ENCODE measurements at places on chromosomes 7 and 10. TPM values are rescaled to one million over a fixed set of nuclear protein-coding genes. Genes with fewer than 3 reads are reported as not detected.

GRCh38 chr10:58691528-58691927 lies 178.9 kb downstream of the BICC1 start:
- no peak for DNase-seq

DNA sequence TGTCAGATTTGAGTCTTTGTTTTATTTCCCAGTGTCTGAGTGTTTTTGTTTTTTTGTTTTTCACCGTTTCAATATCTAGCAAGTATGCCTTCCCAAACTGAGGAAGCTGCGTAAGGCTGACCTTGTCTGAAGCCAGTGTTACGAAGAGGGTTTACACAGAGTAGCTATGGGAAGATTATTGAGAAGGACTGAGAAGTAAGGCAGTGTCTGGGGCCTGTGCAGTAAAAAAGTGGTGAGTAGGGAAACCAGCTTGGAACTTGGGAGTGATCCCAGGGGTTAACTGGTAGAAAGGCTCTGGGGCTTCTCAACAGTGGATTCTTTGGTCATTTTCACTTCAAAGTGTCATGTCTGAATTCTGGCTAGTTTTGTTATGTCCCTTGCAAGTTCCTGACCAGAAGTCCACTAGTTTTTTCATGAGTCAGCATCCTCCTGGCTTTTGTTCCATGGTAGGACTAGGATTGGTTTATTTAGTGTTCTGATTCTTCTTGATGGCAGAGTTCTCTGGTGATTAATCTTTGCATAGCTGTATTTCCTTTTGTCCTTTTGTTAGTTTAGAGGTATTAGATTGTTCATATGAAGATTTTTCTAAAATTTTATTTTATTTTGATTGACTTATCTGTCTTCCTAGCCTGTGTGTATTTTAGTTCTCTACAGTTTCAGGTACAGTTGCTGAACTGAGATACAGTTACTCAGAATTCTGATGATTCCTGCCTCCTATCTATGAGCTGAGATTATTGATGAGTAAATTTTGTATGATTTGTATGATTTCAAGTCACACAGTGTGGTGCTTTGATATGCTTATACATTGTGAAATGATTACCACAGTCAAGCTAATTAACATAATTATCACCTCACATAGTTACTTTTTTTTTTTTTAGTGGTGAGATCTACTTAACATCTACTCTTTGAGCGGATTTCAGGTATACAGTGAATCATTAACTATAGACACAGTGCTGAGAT lies 19.0 kb downstream of the GARS1 start:
- DNase-seq, result no peak

GRCh38 chr7:79515358-79515757 lies 61.9 kb upstream of the MAGI2 start:
- DNase-seq, result no peak

- DNase-seq, result no peak
These were observed 36.6 kb downstream of the POR start for GRCh38 chr7:75951506-75951905.

The C10orf62 gene
- total RNA-seq, result not detected

The GIMAP2 gene
- total RNA-seq, result 3.7 TPM

The GGCT gene
- total RNA-seq, result 23.2 TPM

The TRPV6 gene
- under 0.01 TPM for total RNA-seq
